ENCODE measurements at places on chromosomes 3 and 15.

DNA sequence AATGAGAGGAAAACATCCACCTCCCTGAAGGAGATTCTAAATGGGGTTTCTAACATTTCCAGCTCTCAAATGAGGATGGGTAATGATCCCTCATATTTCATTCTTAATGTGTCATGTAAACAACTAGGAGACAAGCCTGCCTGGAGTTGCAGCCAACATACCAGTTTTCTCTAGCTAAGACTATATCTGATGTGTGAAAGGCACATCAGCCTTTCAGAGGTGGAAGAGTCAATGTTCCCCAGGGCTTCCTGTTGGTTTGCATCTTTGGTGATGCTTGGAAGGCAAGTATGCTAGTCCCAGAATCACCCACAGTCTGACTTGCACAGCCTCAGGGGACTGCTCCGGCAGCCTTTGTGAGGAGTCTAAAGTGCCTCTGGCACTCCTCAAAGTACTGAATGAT is 921.2 kb downstream of the SQOR start:
- DNase-seq = no peak

GRCh38 chr3:162970292-162970691 is 1473.7 kb downstream of the OTOL1 start:
- no peak for DNase-seq

GRCh38 chr15:55829826-55830225 is 86.9 kb upstream of the PRTG start:
- no peak for DNase-seq

DNA sequence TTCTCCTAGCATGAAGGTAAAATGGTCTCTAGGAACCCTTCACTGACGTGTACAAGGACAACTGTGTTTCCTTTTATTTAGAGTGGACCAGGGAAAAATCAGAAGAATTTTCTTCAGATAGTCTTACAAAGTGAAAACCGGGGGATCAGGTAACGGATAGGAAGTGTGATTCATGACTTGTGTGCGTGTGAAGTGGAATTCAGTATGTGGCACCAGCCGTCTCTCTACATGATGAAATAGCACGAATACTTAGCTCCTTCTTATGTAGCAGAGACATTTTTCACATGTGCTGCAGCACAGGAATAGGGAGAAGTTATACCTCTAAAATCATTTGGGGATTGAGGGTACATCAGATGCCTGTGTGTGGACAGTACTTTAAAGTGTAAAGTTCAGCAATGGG is 159.2 kb downstream of the MEX3B start:
- no peak for DNase-seq

DNA sequence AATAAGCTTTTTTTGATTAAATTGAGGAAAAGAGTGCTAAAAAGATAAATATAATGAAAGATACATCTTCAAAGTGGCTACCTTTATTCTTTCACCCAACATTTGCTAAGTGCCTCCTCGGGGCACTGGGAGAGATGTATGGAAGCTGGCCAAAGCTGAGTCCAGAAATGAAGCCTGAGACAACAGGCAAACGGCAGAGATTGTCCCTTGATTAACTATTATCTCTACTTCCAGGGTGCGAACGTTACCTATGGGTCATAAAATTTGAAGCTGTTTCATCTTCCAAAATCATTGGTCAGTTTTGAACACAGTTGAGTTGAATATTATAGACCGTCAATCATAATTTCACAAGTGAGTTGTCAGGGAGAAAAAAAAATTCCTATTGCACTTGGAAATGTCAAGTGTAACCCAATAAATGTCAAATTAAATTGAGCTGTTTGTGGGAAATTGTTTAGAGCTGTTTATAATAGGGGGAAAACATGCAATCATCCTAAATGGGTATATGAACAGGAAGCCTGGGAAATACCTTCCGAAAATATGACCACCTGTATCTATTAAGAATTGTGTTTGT is 73.9 kb downstream of the SUCLG2 start:
- DNase-seq = no peak

Measured in natural killer cell treated with Interleukin-12 subunit alpha and Interleukin-12 subunit beta and Interleukin-15 and Interleukin-18, amount 100 ng/mL, for 72 hours (primary cell).